Activated CD8-positive, alpha-beta memory T cell treated with anti-CD3 and anti-CD28 coated beads, Interleukin-2, amount 10 ng/mL, durations not matched to agents 7 days and 5 days (primary cell): ENCODE measurements at places on chromosomes 2 and 18. TPM values are rescaled to one million over a fixed set of nuclear protein-coding genes. Genes with fewer than 3 reads are reported as not detected.
A peak's percentile ranks its signal among the peaks of the same experiment; 100 is the strongest.

DNA sequence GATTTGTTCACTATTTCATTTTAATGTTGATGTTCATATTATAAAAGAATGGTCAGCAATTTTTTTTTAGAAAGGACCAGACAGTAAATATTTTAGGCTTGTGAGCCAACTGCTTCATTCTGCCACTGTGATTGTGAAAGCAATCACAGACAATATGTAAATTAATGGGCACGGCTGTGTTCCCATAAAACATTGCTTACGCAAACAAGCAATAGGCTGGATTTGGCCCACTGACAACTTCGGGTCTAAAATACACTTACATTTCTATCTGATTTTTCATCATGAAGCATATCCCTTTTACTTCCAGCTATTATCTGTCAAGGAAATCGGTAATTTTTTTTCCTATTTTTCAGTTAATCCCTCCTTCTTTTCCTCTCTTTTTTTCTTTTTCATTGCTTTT, 182.2 kb upstream of the CDH2 start:
- no peak for DNase-seq

DNA sequence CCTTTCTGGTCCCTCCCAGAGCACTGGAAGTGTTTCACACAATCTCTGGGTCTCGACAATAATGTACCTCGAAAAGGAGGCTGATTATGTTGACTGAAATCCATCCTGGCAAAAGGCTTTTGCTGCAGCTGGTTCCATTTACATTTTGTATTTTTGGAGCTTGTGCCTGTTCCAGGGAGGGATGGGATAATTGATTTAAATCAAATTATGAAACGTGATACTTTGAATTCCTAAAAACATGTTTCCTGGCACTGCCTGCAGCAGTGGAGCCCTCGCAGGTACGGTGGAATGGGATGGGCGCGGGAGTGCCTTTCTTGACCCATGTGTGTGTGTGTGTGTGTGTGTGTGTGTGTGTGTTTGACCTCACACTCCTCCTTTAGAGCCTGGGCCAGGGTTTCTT, 455.5 kb upstream of the MEIS1 start:
- DNase-seq, result no peak

The NYAP2 gene
- total RNA-seq, result not detected

DNA sequence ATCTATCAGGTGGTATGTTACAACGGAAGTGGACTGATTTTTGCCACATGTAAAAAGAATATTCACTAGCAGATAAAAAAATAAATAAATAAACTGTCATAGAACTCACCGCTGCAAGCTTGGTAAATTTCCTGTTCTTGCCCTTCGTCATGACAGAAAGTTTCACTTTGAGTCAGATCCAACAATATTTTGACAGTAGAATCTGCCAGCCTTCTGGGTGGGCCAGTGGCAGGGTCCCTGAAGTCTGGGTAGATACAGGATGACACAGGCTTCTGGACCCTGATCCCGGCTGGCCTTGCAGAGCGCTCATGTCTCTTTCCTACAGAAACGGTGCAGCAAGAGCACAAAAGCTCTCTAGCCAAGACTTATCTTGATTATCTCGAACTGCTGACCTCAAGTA, 97.8 kb upstream of the PMAIP1 start:
- DNase-seq, result peak; percentile 55

DNA sequence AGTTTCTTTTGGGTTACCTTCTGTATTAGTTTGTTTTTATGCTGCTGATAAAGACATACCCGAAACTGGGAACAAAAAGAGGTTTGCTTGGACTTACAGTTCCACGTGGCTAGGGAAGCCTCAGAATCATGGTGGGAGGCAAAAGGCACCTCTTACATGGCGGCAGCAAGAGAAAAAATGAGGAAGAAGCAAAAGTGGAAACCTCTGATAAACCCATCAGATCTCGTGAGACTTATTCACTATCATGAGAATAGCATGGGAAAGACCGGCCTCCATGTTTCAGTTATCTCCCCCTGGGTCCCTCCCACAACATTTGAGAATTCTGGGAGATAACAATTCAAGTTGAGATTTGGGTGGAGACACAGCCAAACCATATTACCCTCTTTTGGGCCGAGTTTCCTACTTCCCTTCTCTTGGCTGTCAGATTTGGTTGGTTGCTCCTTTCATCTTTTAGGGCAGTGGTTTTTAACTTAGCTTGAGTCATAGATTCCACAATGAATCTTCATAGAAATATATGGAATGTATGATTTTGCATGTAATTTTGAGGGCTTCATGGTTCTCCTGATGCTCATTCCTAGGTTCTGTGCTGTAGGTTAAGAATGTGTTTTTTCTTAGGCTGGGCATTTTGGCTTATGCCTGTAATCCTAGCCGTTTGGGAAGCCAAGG, 44.2 kb downstream of the CEP192 start:
- no peak for DNase-seq

DNA sequence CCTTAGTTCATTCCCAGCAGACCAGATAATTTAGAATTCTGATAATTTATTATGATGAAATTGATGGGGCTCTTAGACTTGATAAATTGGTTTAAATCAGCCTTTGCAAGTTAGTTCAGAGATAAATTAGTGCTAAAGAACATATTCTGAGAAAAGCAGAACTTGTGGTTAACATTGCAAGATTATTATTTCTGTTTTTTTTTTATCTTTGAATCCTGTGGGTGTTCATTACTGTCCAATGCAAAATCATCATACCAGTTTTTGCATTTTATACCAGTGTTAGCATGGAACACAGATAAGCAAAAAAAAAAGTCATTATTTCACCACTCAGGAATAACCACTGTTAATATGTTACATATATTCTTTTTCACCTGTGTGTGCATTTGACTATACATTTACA, 9.1 kb downstream of the SEPTIN2 start:
- DNase-seq, result no peak

The CNRIP1 gene
- not detected for total RNA-seq

GRCh38 chr18:6885992-6886796, 156.7 kb downstream of the ARHGAP28 start:
- DNase-seq, result no peak

GRCh38 chr2:238518172-238518820, 91.6 kb downstream of the ASB1 start:
- DNase-seq, result no peak

DNA sequence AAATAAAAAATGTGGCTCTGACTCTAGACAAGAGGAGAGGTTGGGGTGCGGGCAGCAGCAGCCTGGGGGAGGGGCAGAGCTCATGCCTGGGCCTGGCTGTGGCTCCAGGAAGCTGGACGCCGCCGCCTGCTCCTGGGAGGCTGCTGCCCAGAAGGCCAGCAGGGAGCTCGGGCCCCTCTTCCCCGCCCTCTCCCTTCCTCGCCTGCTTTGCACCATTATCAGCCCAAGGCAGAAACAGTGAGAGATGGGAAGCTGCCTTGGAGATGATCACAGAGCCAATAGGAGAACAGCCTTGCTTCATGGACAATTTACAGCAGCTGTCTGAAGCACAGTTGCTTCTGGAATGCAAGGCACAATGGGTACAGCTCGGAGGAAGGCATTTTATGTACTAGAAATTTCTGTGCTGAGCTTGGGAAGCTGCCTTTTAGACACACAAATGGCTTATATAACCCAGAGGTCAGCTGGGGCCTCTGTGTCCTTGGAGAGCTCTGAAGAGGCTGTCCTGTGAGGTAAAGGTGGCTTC, 55.3 kb upstream of the AFF3 start:
- no peak for DNase-seq

- no peak for DNase-seq
Observed at GRCh38 chr2:168075446-168075845, 171.9 kb downstream of the STK39 start.

The OR6B2 gene
- total RNA-seq, result not detected

- DNase-seq, result no peak
Observed at GRCh38 chr18:36492604-36493329, 195.3 kb downstream of the FHOD3 start.

GRCh38 chr2:107747964-107748583, 78.6 kb upstream of the RGPD4 start:
- no peak for DNase-seq

GRCh38 chr2:55805686-55806085, 112.0 kb upstream of the PNPT1 start:
- no peak for DNase-seq

- no peak for DNase-seq
Observed at GRCh38 chr2:14937336-14937735, 304.8 kb downstream of the LRATD1 start.

- no peak for DNase-seq
Observed at GRCh38 chr2:229955663-229956062, 33.4 kb downstream of the FBXO36 start.

DNA sequence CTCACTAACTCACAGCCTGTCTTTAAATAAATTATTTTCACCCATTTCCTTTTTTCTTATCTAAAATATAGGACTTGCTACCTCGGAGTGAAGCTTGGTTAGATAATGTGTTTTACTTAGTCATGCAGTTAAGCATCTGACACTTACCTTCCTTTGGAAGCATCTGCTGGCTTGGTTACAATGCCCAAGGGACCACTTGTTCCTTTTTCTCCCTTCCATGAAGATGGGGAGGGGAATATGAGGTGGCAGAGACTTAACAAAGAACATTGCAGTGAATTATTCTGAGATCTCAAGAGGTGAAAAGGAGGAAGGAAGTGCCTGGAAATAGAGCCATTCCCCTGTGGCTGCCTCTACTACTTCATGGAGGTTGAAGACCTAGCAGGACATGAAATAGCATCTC, 145.4 kb upstream of the FOSL2 start:
- DNase-seq, result no peak

- DNase-seq, result no peak
Observed at GRCh38 chr2:120892967-120893667, 157.4 kb downstream of the GLI2 start.

DNA sequence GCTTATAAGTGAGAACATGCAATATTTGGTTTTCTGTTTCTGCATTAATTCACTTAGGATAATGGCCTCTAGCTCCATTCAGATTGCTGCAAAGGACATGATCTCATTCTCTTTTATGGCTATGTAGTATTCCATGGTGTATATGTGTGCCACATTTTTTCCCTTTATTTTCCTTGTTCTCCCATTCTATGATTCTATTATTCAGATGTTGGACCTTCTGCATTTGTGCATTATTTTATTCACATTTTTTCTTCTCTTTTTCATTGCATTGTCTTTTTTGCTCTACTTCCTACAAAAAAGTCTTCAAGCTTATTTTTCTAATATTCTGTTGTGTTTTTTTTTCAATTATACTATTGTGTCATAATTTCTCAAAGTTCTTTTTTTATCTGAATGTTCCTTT, 11.1 kb upstream of the ANTXR1 start:
- DNase-seq, result no peak

DNA sequence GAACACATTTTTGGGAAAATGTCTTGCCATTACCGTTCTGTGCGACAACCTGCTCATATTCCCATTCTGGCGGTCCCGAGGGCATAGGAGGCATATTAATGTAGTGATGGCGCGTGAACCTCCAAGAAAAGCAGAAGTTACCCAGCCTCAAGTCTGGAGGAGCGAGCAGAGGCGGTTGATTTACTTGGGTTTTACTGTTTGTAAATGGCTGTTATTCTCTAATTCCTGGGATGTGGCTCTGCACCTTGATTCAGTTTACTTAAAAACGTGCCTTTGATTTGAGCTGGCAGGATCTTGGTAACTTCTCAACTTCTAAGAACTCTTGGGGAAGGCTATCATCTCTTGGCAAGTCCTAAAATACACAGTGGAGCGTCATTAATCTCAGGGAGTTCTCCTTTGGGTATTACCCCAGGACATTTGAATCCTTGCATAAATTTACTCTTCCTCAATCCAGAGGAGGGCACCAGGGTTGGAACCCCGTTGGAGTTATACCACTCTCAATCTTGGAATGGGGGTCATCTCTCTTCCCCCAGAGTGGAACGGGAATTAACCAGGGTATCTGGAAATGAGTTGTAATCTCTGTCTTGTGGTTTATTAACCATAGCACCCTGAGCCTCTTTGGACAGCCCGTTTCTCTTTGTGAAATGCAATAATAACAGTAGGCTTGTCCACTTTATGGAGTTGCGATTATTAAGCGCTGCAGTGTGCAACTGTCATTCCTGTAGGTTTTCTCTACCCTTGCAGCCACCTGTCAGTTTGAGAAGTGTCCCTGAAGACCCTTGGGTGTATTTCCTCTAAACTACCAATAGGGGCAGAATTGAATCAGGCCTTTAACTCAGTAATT, 2.1 kb downstream of the HK2 start:
- no peak for DNase-seq

GRCh38 chr2:45987856-45988255, 309.4 kb upstream of the EPAS1 start:
- DNase-seq, result no peak

GRCh38 chr2:28901202-28901601, 6.7 kb downstream of the WDR43 start:
- no peak for DNase-seq

- no peak for DNase-seq
Observed at GRCh38 chr2:120429586-120430500, 83.9 kb downstream of the INHBB start.

DNA sequence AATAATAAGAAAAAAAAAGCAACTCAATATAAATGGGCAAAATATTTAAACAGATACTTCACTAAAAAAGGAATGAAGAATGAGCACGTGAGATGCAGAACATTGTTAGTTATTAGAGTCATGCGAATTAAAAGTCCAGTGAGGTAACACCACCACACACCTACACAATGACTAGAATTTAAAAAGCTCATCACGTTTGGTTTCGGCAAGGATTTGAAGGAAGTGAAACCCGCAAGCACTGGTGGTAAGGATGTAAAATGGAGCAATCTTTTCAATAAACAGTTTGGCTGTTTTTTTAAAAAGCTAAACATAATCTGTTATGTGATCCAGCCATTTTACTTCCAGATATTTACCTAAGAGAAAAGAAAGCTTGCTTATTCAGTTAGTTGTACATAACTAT, 1181.6 kb upstream of the CELF4 start:
- DNase-seq, result no peak

The CCDC68 gene
- not detected for total RNA-seq

DNA sequence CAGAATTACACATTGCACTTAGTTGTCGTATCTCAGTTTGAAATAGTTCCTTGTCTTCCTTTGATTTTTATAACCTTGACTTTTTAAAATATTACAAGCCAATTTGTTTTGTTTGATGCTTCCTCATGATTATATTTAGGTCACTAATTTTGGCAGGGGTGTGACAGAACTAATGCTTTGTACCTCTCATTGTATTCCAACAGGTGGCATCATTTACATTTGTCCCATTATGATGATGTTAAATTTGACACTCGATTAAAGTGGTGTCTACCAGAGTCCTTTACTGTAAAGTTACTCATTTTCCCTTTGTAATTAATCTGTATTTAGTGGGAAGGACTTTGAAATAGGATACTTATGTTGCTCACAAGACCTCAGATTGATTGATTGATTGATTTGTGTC, 21.5 kb upstream of the MFSD2B start:
- DNase-seq, result no peak

The SPC25 gene
- total RNA-seq, result 42.1 TPM

The RALBP1 gene
- total RNA-seq, result 55.1 TPM

GRCh38 chr2:158459161-158460003, 2.6 kb downstream of the PKP4 start:
- DNase-seq, result no peak

DNA sequence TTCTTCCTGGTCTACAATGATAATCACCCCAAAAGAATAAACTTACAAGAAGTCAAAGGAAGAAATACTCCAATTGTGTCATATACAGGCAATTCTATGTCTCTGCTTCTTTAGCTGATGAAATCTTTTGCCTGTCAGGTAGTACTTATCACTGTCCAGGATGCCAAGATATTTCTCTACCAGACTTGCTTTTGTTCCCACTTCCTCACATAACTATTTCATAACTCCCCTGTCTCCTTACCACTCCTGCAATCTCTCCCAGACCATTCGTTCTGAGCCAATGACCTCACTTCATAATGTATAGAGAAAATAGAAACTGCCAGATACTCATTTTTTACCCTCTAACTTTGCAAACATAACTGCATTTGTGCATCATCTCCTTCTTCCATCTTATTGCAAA, 39.1 kb downstream of the HNMT start:
- DNase-seq, result no peak

- peak; percentile 75 for DNase-seq
Observed at GRCh38 chr2:234496835-234497593, at the start of gene ARL4C. ARL4C (minus strand) TSS chr2:234497081; CDS start chr2:234496586, 495 bp downstream.
